ENCODE measurements at places on chromosomes 2 and 18.

GRCh38 chr2:6526093-6526824 is 339.4 kb downstream of the CMPK2 start:
- DNase-seq, result peak; percentile 43

DNA sequence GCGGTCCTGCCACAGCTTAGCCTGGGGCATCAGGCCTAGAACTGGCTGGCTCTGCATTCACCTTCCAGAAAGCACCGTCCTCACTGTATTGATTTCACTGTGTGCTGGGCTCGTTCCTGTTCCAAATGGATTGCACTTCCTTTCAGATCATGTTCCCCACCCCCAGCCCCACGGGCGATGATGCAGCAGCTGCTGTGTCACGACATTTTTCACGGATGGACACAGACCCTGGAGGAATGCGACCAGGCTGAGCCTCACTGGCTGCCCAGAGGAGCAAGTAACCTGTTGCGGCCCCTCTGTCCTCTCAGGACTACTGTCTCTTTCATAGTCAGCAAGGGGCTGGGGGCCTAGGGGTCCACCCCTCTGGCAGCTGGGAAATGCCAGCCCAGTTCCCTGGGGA is 50.3 kb downstream of the CAPN13 start:
- DNase-seq, result no peak

- no peak for DNase-seq
Measured at GRCh38 chr2:3491716-3492474, 27.4 kb downstream of the ADI1 start.

DNA sequence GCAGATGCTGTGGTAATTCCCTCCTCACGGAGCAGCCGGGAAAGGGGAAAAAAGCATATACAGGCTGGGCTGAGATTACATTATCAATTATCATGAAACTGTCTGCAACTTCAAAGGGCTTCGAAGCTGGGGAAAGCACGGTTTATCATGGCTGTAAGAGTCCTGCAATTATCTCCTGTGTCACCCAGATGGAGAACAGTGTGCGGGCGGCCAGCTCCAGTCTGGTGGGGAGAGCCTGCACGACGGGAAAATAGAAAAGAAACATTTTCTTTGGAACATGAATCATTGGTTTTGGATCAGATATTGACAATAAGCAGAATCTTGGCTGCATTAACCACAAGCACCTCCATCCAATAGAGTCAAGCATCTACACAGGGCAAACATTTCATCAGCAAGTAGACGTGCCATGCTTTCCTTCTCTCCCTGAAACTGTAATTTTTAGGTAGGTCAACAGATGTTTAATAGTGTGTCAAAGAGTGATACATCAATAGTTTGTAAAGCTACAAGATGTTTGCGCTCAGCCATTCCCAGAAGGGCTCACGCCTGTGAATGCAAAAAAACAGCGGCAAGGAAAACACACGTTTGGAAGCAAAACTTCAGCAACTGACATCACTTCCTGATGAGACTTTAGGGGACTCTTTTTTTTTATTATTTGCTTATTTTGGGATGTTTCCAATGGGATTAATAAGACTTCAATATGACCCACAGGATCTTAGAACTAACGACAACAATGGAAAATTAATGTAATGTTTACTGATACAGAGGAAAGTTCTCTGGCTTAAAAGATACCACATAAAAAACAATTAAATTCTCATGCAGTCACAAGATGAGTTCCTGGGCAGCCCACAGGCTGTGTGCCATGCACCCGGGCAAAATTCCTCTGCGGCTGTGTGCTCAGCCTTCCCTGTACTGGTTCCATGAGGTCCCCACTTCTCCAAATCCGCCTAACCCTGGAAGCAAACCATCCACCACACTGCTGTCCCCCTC is 111.0 kb upstream of the SALL3 start:
- DNase-seq, result no peak
